LHCN-M2 (cell line): ENCODE measurements at places on chromosomes 2 and 18. TPM values are rescaled to one million over a fixed set of nuclear protein-coding genes. Genes with fewer than 3 reads are reported as not detected.

The TTR gene
- not detected in 2 replicates for total RNA-seq

The LDLRAD4 gene
- 0.58 TPM in 1 of 2 replicates, not detected in the other for total RNA-seq

DNA sequence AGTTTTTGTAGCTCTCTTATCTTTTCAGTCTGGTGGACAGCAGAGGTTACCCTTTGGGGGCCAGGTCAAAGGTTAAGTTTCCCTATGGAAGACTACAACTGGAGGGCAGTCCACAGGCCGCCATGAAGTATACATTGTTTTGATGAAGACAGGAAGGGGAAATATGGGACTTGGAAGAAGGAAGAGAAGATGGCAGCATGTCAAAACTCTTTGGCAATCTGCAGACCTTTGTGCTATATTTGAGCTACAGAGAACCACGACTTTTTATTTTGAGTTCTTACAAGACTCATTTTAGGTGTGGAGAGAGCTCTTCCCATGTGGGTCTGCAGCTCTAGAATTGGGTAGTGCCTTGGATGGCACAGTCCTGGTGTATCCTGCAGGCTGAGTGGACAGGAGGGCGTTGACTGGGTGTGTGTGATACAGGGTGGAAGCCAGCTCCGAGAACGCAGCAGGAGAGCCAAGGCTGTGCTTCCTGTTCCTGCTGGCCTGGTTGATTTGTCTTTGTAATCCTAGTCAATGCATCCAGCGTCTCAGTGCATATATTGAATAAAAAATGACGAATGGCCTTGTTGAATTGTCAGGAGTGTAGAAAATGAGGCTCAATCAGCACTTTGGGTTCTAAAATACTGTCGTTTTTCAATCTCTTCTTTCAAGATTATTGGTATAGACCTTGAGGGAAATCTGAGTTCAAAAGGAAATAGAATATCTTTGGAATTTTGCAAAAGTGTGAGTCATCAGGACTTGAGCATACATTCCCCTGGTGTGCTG lies 11.5 kb downstream of the ITGA6 start:
- DNase-seq: peak; percentile 79

DNA sequence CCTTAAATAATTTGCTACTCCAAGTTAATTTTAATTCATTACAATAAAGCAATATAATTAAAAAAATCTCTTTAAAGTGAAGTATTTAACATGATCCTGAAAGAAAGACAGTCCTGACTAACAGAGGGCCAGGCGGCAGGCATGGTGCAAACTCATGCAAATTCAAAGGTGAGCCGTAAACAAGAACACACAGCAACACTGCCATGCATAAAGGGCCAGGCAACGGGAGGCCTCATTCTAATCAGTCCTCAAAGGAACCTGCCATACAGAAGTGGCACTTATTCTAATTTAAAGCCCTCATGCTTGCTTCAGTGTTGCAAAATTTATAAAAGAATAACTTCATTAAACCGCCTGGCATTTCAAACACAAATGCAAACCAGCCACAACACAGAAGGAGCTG lies 277.0 kb downstream of the ZNF521 start:
- no peak for DNase-seq

- DNase-seq: no peak
Measured at GRCh38 chr2:163213661-163214081, 375.1 kb upstream of the KCNH7 start.

DNA sequence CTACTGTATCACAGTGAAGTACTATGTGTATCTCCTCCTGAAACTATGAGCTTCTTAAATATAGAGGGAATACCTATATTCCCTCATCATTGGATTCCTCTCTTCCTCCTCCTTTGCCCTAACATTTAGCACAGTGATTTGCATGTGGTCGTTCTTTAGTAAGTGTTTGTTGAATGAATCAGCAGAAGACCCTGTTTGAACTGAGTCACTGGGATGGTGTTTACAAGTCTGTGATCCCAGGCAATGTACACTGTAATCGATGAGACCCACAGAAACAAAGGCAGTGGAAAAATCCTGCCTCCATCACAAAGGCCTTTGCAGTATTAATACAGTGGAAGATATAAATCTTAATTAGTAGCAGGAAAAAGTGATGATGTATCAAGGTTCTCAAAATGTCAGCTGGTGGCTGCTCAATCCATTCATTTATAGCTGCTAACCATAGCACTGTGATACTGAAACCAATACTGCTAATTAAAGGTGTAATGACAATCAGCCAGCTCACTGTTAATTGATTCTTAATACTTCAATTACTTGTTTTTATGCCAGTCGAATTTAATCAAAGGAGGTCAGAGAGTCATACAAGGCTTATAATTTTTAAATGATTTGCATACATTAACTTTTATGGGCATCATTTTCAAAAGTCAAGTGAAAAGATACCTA lies 20.8 kb upstream of the MYO3B start:
- DNase-seq: peak; percentile 24

GRCh38 chr18:10713409-10713808 lies 187.6 kb downstream of the NAPG start:
- DNase-seq: no peak
